Activated T-helper 2 cell treated with anti-CD3 and anti-CD28 coated beads, Interferon-gamma antibody, Interleukin-2, Interleukin-4, amounts not matched to agents 10 μg/mL and 5 μg/mL and 100 μg/mL, durations not matched to agents 14 hours and 24 hours and 36 hours (primary cell): ENCODE measurements at places on chromosomes 7 and 10.

DNA sequence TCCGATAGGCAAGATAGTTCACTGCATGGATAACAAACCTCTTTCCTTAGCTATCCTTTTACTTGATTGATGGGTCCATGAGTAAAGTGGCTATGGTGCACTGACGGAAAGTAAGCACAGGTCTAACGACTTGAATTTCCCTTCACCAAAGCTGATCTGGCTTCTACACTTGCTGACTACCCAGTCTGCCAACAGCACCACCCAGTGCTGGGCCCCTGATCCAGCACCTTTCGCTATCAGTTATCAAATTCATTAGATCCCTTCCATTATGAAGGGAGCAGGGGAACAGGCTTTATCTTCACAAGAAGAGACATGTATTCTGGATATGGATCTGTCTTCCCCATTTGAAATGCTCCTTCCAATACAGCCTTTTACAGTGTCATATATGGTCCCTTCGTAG is 855.9 kb downstream of the GRID1 start:
- no peak for DNase-seq

- DNase-seq: no peak
Observed at GRCh38 chr10:114716811-114717404, 58.8 kb upstream of the ABLIM1 start.

GRCh38 chr7:519484-520390 is at the start of gene PDGFA:
PDGFA (minus strand) TSS chr7:519846; CDS start chr7:519001, 845 bp downstream.
- no peak for DNase-seq

DNA sequence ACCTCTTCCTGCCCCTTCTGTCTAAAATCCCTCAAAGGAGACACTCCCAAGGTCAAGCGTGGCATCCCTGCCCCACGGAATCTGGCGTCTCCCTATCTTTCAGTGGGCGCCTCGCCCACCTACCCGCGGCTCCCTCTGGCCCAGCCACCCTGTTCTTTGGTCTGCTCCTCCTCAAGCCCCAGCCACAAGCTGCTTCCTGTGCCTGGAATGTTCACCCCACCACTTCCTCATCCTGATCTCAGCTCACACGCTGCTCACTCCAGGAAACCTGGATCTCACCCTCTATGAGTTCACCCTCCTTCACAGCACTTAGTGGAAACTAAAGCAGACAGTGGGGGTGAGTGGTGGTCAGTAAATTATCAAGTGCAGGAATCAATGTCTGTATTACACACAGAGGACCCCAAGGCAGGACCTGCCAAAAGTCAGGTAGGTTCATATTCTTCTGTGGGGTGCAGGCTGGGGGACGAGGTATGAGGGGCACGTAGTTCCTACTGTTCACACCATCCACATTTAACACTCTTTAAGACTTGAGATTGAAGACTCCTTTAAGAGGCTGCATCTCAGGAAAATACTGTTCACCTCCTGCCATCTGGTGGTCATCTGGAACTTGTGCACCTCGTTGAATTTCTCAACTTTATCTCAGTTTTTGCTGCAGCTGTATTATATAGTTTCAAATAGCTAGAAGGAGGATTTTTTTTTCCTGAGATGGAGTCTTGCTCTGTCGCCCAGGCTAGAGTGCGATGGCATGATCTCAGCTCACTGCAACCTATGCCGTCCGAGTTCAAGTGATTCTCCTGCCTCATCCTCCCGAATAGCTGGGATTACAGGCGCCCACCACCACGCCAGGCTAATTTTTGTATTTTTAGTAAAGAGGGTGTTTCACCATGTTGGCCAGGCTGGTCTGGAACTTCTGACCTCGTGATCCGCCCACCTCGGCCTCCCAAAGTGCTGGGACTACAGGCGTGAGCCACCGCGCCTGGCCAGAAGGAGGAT is 166.6 kb downstream of the ARHGAP21 start:
- DNase-seq: no peak

- no peak for DNase-seq
Observed at GRCh38 chr7:3378390-3379150, 77.5 kb downstream of the SDK1 start.

DNA sequence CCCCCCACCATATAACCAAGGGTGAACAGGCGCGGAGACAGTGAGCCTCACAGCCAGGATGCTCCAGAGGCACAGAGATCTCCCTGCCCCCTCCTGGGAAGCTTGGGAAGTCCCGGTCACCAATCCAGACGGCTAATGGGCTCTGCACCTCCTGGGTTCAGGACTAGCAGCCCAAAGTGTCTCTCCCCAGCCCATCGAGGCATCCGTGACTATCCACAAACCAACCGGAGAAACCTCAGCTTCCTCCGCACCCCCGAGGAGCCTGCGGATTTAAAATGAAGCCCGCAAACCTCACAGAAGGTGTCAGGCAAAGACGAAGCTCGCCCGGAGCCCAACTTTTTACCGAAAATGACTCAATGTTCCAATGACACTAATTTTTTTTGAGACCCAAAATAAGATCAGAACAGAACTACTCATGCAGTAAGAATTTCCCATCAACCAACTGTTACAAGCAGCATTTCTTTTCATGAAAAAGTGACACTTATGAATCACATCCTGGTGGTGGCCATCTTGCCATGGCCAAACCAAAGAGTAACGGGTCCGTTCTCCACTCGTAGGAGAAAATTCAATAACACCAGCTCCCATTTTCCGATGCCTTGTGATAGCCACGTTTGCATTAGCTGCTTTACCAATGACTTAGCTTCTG is 6.0 kb downstream of the PDGFA start:
- no peak for DNase-seq

DNA sequence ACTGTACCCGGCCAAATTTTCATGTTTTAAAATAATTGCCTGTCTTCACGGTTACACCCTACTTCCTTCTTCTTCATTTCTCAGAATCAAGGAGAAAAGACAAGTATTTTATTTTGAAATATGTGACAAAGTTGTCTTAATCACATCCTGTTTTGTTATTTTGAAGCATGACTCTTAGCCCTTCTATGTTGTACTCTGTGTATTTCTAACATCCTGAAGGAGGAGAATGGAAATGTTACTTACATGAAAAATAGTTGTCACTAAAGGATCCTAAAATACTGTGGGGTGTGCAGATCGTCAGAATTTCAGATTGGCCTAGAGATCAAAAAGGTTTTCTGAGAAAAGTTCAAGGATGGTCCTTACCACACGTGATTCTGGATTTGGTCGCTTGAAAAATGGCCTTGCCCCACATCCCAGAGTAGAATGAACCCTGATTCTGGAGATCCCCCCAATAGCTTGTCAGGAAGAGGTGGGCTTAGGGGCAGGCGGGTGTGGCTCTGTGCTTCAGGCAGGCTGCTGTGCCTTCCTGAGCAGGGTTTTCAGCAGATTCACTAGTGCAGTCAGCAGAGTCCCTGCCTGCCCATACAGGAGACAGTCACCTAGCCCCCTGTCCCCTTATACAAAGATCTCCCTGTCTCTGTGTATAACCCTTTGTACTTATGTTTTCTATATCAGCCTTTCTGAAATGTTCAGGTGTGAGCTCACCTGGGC is 8.6 kb downstream of the UPP1 start:
- peak; percentile 38 for DNase-seq

DNA sequence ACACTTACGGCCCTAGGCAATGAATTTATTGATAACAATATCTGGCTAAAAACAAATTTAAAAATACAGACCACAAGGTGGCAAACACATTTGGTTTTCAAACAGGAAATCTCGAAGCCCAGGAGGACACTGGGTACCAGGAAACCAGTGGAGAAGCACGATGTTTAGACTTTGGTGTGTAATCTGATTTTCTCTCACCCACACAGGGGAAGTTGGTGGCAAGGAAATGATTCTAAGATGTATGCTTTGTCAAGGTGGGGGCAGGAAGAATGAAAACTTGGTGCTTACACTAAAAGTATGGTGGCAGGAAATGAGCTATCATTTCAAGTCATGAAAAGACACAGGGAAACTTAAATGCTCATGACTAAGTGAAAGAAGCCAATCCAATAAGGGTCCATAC is 113.2 kb upstream of the ANKRD1 start:
- peak; percentile 22 for DNase-seq

GRCh38 chr10:130686689-130687300 is 550.6 kb downstream of the GLRX3 start:
- DNase-seq: no peak

- no peak for DNase-seq
Observed at GRCh38 chr10:73892310-73893030, 18.1 kb upstream of the CAMK2G start.

DNA sequence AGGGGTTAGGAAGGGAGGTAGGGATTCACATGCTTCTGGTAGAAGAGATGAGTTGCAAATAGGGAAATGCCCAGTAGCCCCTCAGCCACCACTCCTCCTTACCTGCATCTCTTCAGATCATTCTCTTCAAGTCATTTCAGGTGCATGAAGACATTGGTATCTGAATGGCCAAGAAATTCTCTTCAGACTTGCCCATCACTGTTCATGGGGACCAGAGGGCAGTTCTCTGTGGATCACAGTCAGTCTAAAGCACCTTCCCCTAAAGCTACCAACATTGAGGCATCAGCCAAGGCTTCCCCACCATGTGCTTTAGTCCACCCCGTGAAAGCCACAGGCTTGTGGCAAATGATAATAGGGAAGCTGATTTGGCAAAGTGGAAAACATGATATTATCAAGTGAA is 319.4 kb upstream of the ZNF32 start:
- no peak for DNase-seq

DNA sequence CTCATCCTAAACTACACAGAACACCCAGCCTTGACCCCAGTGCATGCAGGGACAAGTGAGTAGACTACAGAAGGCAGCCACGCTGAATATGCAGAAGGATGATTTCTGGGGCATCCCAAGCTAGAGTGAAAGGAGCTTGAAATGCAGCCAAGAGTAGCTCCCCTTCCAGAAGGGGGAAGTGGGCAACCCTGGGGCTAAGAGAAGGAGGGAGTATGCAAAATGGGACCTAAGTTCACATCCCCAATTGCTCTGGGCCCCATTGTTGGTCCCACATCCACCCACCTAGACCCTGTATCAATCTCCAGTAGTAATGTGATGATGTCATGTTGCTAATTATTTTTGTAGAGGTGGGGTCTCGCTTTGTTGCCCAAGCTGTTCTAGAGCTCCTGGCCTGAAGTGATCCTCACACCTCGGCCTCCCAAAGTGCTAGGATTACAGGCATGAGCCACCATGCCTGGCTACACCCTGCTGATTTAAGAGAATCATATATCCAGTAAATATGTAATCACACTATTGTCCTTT is 5.6 kb upstream of the PSTK start:
- DNase-seq: no peak

DNA sequence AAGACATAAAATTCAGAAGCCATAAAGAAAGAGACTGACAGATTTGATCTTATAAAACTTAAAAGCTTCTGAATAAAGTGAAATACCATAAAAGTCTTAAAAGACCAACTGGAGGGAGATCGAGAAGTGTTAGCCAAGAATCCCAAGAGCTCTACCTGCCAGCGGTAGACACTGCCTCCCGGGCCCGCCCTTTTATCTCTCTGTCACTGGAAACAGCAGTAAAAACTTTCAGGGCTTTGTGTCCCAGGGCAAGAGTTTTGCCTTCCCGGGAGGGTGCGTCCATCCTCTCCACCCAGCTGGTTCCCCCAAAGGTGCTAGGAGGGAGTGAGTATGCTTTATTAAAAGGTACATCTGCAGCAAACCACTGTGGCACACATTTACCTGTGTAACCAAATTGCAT is 5.8 kb downstream of the PLA2G12B start:
- no peak for DNase-seq

DNA sequence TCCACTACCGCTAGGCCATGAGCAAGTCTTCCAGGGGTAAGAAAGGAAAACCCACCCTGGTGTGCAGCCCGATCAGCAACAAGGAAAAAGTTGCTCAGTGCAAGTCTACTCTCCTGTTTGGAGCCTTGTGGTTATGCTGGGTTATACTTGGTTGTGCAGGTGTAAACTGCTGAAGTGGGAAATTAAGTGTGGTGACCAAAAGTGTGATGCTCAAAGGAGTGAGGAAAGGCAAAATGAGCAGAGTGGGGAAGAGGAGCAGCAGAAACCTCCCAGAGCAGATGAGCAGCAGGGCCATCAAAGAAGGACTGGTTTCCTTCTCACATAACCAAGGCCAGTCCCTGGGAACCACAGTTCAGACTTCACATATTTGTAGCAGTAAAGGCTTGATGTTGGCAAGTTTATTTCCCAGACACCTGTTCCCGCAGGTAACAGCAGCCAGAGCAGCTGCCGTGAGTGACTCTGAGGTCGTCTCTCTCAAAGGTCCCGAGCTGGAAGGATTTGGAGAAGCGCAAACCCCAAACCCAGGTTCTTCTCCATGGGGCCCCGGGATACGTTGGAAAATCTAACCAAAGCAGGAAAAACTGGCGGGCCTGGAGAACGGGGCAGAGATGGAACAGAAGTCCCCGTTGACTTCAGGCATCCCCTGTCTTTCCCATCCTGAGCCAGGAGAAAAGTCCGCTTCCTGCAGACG is 607 bp upstream of the SMO start:
- DNase-seq: no peak

DNA sequence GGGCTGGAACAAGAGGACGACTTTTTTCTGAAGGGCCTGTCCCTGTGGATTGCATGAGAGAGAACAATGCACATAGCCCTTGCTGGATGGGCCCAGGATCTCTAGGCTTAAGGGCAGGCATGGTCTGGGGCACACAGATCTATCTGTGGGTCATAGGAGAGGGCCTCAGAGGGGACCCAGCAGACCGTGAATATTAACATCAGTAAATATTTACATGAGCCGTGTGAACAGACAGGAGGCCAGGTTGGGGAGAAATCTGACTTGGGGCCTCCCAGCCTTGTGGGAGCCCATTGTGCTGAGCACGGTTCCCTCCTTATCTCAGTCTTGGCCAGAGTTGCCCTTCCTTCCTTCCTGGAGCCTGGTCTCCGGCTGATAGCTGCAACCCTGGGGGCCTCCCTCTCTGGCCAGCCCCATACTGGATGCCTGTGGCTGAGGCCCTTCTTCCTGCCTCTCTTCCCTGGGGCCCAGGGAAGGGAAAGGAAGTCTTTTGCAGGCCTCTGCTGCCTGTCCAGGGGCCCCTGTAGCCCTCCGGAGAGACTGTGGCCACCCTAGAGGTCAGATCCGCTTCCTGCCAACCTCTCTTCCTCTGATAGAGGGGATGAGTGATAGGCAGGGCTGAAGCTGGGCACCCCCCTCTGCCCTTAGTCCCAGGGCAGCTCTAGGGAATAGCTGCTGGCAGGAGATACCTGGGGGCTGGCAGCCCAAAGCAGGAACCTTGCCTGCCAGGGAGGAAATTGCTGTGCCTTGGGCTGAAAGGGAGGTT is 44.5 kb upstream of the TRIM8 start:
- no peak for DNase-seq

DNA sequence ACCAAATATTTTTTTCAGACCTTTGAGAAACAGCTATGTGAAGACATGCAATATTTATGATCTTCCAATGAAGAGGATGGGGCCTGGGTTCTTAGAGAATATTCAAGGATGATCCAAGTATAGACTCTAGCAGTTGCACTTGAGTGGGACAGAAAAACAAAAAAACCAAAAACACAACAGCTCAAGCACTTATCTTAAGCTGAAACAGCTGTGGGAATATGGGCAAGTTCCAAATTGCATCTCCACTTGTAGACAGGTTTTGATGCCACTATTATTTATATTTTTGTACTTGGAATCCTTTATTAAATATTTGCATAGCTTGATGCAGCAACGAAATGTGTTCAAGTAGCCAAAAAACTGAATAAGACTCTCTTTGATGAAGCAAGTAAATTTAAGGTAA is 2.2 kb upstream of the PDK4 start:
- DNase-seq: no peak

GRCh38 chr7:2309889-2310331 is 4.3 kb downstream of the SNX8 start:
- DNase-seq: no peak

GRCh38 chr7:126460664-126461063 is 792.1 kb downstream of the GRM8 start:
- no peak for DNase-seq
